Glutamatergic neuron (in vitro differentiated cells): ENCODE measurements at places on chromosomes 11 and 22.

GRCh38 chr11:116732271-116733042 is 40.3 kb downstream of the BUD13 start:
- DNase-seq: peak; percentile 82

DNA sequence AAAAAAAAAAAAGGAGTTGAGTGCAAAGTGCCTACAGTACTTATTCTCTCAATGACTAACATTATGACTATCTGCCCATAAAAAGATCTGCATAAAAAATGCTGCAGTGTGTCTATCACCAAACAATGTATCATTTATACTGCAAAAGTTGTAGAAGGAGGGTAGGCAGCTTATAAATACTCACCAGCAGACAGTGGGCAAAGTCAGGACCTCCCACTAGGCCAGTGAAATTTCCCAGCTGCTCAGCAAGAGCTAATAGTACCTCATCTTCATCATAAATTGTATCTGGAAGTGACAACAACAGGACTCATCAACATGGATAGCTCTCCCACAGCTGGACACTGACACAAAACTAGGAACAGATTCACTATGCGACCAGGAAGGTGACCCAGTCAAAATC is 1.6 kb downstream of the PPP2R1B start:
- DNase-seq: no peak

DNA sequence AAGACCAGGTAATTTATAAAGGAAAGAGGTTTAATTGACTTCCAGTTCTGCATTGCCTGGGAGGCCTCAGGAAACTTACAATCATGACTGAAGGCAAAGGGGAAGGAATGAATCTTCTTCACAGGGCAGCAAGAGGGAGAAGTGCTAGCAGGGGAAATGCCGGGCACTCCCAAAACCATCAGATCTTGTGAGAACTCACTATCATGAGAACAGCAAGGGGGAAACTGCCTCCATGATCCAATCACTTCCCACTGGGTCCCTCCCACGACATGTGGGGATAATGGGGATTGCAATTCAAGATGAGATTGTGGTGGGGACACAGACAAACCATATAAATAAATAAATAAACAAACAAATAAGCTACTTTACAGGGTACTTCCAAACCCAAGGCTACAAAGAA is 28.8 kb upstream of the EXPH5 start:
- DNase-seq: no peak

DNA sequence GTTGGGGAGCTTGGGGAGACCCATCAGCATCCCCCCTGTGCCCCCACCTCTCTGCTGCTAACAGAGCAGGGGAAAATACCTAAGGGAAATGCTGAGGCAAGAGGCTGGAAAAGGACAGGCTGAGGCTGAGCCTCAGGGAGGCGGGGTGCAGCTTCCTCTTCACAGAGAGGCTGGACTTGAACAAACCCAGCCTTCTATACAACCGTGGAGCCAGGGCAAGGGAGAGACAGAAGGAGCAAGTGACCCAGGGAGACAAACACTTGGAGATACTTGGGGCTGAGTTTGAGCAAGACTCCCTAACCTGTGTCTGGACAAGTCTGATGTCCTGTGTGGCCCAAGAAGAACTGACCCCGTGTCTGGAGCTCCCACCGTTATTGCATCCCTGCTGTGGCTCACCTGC is at the start of gene SLCO2B1:
TSS of gene SLCO2B1 (plus strand) at position 229 of the 400 bp plus-strand sequence. CDS start 275 bp downstream, outside the sequence.
- no peak for DNase-seq

DNA sequence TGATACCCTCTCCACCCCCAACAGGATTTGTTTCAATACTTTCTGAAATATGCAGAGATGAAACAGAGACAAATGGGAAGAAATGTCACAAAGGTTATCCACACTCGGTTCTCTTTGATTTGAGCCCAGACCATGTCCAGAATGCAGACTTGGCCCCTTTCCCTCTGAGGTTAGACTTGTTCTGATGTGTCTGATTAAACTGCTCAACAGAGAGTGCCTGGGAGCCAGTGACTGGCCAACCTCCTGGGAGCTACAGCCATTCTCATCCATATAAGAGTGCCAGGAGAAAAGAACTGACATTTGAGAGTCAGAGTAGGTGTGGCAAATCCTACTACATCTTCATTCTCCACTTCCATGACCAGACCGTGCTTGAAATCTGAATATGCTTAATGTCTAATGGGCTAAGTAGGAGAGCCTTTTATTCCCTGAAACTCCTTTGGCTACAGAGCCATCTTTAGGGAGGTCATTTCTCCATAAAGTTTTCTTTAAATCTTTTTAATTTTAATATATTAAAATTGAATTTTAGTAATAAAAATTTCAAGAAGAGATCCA is 201.4 kb downstream of the BLID start:
- DNase-seq: no peak

DNA sequence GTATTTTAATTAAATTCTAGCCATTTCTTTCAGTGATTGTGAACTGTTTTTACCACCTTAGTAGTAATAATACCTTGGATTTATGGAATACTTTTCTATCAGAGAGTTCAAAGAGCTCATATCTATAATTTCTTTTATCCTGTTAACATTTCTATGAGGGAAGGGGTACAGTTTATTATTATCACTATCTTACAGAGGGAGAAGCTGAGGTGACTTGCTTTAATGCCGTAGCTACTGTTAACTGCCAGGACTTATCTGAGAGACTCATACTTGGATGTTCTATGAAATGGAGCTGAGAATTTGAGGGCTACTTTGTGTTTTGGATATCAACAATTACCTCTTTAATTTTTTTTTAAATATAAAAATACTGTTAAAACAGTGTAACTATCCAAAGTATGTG is 3.3 kb downstream of the REXO2 start:
- no peak for DNase-seq

GRCh38 chr11:96152623-96153022 is 190.4 kb downstream of the MAML2 start:
- no peak for DNase-seq

DNA sequence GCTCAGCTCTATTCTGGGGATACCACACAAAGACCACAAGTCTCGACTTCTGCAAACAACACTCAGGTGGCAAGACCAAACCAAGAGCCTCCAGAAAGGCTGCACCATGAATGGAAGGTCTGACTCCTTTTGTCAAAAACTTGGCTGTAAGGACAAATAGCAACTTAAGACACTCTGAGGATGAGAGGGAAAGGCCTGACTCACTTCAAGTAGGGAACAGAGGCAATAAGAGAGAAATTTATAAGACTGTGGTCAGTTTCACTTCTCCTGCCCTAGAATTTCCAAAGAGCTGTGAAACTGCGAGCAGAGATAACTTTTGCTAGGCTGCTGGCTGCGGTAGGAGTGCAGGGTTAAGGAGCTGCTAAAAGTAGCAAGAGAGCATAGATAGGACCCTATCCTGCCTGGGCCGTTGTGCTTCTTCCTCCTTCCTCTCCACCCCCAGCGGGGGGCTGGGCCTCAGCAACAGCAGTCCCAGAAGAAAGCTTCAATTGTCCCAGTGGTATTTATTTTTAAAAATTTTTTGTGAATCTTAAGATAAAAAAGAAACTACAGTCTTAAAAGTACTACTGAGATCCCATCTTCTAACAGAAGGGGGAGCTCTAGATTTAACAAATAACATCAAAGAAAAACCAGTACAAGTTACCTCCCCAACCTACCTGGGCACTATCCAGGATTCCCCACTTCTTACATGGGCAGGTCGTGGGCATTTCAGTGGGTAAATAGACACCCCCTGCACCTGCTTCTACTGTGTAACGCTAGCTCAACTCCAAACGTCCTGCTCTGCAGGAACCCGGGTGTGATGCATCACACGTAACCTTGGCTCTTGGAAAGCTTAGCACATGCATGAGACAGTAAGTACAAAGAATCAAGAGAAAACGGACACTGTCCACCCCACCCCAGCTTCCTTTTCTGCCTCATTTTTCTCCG is 66.4 kb downstream of the SGSM3 start:
- DNase-seq: no peak

- DNase-seq: no peak
Measured at GRCh38 chr11:36455658-36456111, 54.4 kb downstream of the TRAF6 start.

- DNase-seq: no peak
Measured at GRCh38 chr11:96127596-96127959, 203.7 kb upstream of the MTMR2 start.

- DNase-seq: no peak
Measured at GRCh38 chr11:123523539-123523938, 93.5 kb downstream of the GRAMD1B start.

- peak; percentile 80 for DNase-seq
Measured at GRCh38 chr11:75667255-75667830, 1.5 kb downstream of the MAP6 start.

- DNase-seq: no peak
Measured at GRCh38 chr11:34219279-34219678, 113.8 kb downstream of the NAT10 start.

DNA sequence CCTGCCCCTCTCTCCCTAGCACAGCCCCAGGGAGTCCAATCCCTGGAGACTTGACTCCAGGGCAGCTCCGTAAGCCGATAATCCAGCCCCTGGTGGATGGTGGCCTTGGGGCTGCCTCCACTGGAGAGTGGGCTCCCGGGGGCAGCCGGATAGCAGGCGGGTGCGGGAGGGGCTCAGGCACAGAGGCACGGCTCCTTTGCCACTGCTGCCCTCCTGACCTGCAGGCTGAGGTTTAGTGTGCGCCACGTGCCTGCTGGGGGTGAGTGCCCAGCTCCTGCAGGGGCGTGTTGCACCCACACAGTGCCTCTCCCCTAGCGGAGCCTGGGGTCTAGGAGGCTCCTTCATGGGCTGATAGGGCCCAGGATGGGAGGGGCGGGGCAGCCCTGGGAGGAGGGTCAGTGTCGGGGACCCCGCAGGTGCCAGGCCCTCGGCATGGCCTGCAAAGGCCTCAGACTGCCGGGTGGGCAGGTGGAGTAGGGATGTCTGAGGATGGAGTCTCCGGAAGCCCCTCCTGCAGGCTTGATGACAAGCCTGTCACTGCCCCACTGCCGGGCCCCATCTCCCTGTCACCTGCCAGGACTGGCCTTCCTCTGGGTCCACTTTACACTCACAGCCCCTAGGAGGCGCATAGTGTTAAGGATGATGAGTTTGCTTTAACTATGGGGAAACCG is 5.6 kb downstream of the DUSP8 start:
- peak; percentile 24 for DNase-seq

DNA sequence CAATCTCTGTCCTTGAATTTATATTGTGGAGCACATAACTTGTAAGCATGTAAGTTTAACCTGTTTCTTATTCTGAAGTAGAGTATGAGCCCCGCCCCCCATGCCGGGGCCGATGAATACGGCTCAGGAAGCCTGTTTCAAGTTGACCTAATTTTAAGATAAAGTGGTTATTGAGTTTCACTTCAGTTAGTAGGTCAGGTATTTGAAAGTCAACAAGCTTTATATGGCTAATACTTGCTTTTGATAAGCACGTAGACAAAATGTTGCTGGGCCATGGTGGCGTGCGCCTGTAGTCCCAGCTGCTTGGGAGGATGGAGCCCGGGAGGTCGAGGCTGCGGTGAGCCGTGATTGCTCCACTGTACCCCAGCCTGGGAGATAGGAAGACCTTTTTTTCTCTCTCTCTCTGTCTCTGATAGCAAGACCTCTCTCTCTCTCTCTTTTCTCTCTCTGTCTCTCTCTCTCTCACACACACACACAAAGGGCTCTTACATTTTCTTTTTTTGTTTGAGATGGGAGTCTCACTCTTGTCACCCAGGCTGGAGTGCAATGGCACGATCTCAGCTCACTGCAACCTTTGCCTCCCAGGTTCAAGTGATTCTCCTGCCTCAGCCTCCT is 14.4 kb downstream of the YWHAH start:
- no peak for DNase-seq

DNA sequence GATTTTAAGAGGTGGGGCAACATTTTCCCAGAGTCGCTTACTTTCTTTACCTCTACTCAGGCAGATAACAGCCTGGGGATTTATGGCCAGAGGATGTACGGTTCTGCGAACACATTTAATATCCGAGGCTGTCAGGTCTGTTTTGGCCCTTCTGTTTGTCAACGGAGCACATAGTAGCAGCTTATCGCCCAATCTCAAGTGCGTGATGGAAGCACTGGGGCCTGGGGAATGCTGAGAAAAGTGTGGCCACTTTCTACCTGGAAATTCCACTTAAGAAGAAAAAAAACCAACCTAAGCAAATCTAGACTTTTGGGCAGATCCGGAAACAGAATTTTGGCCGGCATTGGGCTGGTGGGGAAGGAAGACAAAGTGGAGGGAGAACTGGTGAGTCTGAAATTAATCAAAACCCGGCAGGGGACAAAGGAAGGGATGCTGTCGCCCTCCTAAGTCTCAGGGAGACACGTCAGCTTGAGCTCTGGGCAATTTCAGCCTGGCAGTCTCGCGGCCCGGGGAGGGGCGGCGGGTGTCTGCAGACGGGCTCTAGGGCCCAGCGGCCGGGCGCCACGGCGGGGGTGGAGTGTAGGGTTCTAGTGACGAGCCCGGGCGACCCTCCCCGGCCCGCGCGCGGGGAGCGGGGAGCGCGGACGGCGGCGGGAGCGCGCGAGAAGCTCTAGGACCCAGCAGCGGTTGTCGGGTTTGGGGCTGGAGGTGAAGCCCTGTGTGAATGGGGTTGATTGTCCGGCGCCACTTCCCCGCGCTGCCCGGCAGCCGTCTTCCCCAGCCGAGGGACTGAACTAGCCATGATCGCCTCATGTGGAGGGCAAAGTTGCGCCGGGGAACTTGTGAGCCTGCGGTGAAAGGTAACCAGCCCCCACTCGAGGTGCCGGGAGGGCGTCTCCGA is at the start of gene AMOTL1:
TSS of gene AMOTL1 (plus strand) at position 656 of the 901 bp plus-strand sequence. CDS start at position 812, 156 bp downstream.
- DNase-seq: peak; percentile 95

- peak; percentile 35 for DNase-seq
Measured at GRCh38 chr11:32426819-32427615, 8.3 kb downstream of the WT1 start.

DNA sequence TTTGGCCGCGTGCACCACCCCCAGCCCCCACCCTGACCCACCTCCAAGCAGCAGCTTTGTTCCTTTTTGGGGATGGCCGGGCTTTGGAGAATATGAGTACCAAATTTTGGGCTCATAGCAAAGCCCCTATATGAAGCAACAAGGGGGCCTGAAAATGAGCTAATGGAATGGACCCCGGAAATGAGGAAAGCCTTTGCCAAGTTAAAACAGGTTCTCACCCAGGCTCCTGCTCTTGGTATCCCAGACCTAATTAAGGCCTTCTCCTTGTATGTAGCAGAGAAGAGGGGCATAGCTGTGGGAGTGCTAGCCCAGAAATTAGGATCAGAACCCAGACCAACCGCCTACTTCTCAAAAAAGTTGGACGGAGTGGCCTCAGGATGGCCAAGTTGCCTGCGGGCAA is 87.0 kb downstream of the PIWIL4 start:
- no peak for DNase-seq

GRCh38 chr11:111438846-111439520 is 59.9 kb upstream of the POU2AF1 start:
- DNase-seq: no peak

- DNase-seq: peak; percentile 56
Measured at GRCh38 chr22:49768951-49769690, 58.6 kb downstream of the BRD1 start.

DNA sequence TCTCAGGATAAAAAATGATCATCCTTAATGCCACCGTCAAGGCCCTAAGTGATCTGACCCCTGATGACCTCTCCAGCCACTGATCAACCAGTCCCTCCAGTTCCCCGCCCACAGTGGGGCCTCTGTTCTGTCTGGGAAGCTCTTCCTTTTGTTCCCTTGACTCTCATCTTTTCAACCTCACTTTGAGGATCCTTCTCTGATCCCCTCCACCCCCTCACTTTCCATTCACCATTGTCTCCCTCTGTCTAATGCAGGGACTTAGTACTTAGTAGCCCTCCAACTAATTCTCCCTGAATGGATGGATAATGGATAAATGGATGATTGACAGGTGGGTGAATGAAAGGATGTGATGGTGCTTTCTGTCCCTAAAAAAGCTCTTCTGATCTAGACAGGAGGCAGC is 45.6 kb downstream of the C11orf58 start:
- no peak for DNase-seq
